ENCODE measurements at places on chromosomes 3 and 15.

GRCh38 chr3:135649361-135649760 is 316.2 kb upstream of the PPP2R3A start:
- no peak for DNase-seq

DNA sequence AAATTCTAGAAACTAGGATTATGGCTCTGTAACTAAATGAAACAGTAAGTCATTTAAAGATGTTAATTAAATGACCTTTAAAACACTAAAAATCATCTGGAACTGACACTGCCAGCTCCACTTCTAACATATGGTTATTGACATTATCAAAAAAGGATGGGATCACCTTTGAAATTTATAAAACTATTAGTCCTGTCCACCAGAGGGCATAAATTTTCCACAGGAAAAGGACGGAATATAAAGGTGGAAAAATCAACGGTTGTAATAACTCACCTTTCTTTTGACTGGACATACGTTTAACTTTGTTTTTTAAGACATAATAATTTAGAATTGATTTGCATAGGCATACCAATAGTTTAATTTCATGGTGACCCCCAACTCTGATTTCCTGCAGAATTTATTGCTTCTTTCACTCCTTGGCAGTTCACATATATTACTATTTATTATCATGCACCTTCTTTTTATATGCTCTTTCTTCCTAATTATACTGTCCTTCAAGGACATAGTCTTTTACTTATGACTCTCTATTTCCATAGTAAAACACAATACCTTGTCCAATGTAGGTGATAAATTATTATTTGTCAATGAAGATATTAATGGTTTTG is 345.7 kb downstream of the CADM2 start:
- no peak for DNase-seq

DNA sequence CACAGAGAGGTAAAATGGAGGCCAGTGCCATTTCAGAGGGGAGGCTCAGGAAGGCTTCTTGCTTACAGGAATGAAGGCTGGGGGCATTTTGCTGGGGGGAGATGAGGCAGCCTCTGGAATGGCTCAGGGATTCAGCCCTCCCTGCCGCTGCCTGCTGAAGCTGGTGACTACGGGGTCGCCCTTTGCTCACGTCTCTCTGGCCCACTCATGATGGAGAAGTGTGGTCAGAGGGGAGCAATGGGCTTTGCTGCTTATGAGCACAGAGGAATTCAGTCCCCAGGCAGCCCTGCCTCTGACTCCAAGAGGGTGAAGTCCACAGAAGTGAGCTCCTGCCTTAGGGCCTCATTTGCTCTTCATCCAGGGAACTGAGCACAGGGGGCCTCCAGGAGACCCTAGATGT is 39.9 kb downstream of the MESD start:
- no peak for DNase-seq

DNA sequence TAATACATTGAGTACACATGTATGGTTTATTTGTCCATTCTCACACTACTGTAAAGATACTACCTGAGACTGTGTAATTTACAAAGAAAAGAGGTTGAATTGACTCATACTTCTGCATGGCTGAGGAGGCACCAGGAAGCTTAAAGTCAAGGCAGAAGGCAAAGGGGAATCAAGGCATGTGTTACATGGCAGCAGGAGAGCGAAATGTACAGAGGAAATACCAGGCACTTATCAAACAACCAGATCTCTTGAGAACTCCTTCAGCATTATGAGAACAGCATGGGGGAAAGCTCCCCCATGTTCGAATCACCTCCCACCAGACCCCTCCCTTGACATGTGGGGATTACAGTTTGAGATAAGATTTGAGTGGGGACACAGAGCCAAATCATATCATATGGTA is 666.3 kb downstream of the ZBBX start:
- no peak for DNase-seq

DNA sequence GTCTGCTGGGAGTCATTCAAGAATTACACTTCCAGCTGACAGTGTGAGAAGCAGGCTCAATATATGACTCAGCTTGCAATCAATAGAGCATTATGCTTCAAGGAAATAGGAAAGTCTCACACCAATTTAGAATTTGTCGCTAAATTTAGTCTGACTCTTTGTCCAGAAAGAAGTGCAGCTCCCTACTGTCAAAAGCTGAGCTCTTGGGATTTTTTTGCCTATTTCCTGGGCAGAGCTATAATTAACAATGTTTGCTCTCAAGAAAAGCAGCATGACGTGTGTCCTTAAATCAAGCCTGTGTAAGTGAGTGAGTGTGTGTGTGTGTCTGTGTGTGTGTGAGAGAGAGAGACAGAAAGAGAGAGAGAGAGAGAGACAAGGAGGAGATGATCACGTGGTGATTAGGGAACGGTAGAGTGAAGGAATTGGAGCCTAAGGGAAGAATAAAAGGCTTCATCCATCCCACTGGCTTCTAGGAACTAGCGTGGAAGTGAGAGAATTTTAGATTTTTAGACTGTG is 16.4 kb upstream of the SLC35G2 start:
- no peak for DNase-seq

DNA sequence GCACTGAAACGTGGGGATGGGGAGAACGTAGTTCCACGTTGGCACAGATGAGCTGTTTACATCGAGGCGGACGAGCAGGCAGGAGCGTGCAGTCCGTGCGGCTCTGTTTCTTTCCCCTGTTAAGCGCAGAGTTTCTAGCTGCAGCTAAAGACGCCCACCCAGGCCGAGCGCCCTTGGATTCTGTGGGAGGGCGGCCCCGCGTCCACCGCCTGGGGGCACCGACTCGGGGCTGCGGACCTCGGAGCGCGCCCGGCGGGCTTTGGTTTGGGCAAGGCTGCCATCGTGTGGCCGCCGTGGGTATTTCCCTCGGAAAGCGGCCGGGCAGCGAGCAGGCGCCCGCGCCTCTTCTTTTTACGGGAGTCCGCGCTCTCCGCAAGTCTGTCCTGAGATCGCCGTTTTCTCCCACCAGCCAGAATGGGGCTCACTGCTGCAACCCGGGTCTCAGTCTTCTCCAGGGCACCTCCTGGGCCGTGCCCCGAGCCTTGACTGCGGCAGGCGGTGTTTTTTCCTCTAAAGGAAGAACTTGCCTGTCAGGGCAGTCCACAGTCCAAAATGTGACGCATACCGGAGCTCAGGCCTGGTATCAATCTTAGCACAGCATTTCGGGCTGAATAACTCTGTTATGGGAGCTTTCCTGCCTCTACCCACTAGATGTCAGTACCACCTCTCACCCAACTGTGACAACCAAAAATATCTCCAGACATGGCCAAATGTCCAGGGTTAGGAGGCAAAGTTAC is 219.9 kb upstream of the IGF1R start:
- DNase-seq: no peak

DNA sequence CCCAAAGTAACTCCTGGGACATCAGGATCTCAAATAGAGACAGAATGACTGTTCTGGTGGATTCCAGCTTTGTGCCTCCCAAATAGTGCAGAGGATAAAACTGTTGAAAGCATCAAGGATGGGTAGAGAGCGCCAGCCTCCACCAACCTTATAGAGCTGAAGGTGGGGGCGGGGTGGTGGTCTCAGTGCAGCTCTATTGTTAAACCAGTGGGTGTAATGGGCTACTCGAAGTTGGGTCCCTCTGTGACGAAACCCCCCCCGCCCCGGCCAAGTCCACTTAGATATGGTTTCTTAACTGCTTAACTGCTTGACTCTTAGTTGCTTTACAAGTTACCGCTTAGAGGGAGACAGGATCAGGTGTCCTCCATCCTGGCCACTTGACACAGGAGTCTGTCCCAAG is 22.7 kb downstream of the DHX30 start:
- DNase-seq: no peak

DNA sequence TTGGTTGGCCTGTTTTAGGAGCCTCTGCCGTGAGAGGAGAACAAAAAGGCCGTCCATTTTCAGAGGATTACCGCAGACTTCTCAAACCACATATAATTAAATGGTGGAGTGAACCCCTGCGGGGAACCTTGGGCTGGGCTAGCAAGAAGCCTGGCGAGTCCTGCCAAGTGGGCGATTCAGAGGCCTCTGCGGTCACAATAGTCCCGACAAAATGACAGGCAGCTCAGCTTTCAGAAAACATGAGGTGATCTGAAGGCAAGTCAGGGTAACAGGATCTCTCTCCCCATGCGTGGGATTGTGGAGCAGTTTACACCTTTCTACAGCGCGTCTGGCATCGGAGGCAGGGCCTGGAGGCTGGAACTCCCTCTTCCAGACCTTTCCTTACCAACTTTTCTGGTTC is 134.8 kb downstream of the ASB7 start:
- DNase-seq: no peak

- no peak for DNase-seq
These were observed 77.2 kb downstream of the TOP2B start for GRCh38 chr3:25587526-25587925.

- DNase-seq: no peak
These were observed 2.3 kb upstream of the ABCF3 start for GRCh38 chr3:184183679-184184078.

DNA sequence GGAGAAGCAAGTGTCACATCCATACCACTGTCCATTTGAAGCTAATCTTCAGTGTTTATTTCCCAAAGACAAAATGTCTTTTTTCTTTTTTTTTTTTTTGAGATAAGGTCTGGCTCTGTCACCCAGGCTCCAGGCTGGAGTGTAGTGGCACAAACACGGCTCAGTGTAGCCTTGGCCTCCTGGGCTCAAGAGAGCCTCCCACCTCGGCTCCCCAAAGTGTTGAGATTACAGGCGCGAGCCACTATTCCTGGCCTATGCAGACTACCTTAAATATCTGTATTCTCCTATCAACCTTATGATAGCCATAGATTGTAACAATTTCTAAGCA is 27.7 kb upstream of the VPS33B start:
- no peak for DNase-seq

GRCh38 chr3:10328460-10329071 is 7.7 kb upstream of the SEC13 start:
- DNase-seq: no peak

- no peak for DNase-seq
These were observed 11.1 kb downstream of the TMEM62 start for GRCh38 chr15:43144512-43144911.

GRCh38 chr3:186383026-186383993 is 21.3 kb upstream of the DGKG start:
- DNase-seq: no peak

Measured in esophagus squamous epithelium (tissue), 5 donors.